ENCODE measurements at places on chromosomes 2 and 18.

GRCh38 chr2:235200216-235200615, 248.4 kb downstream of the SH3BP4 start:
- no peak for DNase-seq

DNA sequence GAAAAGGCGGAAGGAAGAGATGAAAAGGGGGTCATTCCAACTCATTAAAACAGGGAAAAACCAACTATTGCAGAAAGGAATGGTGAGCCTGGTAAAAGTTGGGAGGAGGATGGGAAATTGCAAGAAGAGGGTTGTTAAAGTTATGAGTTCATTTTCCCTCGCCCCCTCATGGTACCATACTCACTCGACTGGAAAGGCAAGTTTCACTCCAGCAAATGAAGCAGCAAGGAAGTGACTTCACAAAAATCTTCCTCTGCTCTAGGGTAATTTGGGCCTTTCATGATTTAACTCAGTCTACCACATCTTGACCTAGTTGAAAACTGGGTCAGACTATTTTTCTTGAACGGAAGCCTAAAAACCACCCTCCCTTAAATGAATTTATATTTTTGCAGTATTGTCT, 22.8 kb upstream of the DAW1 start:
- DNase-seq = no peak

- DNase-seq = no peak
These were observed 61.4 kb upstream of the COPS8 start for GRCh38 chr2:237024255-237024654.

DNA sequence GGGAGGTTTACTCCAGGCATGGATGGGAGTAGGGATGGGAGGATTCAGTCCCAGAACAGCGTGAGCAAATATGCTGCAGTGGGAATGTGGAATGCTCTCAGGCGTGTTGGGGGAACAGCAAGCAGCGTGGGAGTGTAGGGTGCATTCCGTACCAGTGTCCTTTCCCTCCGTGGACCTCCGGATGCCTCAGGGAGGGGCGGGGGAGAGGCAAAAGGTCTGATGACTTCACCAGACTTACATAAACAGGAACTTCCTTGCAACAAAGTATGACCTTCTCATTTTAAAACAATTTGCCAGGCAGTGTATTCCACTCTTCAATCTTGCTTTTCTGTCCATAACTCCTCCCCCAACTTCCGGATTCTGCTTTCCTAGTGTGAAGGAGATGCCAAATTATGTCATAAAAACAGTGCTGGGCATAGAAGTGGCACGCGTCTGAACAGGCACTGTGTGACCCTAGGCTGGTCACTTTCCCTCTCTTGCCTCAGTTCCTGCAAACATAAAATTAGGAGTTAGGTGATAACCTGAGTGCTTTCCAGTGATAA, 36.9 kb downstream of the RPL37A start:
- DNase-seq = no peak

- DNase-seq = no peak
These were observed 142.4 kb downstream of the THADA start for GRCh38 chr2:43453179-43454170.

- DNase-seq = no peak
These were observed 79.2 kb upstream of the EPC2 start for GRCh38 chr2:148565272-148565894.

GRCh38 chr2:208671284-208671683, 264.7 kb downstream of the PTH2R start:
- no peak for DNase-seq

DNA sequence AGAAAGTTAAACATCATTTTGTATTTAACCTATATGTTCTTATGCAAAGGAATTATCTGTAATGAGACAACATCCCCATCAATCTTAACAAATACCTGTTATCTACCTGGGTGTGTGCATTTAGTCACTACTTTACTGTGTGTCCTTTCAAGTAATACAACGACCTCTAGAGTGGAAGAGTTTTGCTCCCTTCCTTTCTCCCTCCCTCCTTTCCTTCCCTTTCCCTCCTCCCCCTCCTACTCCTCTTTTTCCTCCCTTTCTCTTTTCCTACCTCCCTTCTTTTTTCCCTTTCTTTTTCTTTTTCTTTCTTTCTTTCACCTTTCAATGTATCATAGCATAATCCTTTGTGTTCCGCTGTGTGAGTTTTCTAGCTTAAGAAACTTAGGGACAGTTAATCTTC, 532.3 kb downstream of the SLC4A3 start:
- DNase-seq = no peak

- DNase-seq = no peak
These were observed 115.6 kb downstream of the SCN3A start for GRCh38 chr2:165087933-165088901.

GRCh38 chr2:85326406-85327159, 1.2 kb downstream of the TGOLN2 start:
- DNase-seq = no peak

GRCh38 chr2:15311201-15311907, 249.8 kb downstream of the NBAS start:
- no peak for DNase-seq

DNA sequence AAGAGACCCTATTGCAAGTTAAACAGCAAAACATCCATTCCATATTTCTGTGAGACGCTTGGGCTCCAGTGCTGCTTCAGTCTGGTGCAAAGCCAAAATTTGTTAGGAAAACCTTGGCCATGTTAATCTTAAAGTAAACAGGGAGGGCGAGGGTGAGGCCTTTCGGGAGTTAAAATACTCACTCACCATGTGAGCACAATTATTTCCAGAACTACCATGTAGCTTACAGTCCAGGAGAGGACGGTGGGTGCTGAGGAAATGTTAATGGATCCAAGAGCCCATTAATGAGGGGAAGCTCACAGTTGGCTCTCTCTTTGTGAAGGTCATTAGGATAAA, 286.4 kb downstream of the SLC8A1 start:
- DNase-seq = no peak

GRCh38 chr2:36277146-36277808, 78.3 kb upstream of the CRIM1 start:
- DNase-seq = no peak

GRCh38 chr2:54598347-54599325, 124.8 kb upstream of the EML6 start:
- no peak for DNase-seq

- no peak for DNase-seq
These were observed 21.1 kb downstream of the TET3 start for GRCh38 chr2:74005786-74006185.

- DNase-seq = no peak
These were observed 138.9 kb downstream of the MEIS1 start for GRCh38 chr2:66573821-66574233.

DNA sequence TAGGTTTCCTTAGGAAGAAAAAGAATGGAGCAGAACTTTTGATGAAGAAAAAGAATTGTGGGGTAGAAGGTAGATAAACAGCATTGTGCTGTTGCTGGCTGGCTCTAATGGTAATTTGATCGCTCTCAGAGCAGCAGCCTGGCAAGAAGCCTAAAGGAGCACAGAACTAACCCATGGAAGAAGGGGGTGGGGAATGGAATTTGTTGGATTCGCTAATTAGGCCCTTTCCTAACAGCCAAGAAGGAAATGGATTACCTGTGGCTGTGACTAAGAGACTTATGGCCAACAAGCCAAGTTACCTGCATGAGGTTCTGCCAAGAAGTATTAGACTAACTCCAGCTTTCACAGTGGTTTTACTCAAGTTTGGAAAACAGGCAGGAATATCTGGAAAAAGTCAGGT, 210.6 kb downstream of the IKZF2 start:
- no peak for DNase-seq

- DNase-seq = peak; percentile 11
These were observed 27.2 kb downstream of the FAHD2B start for GRCh38 chr2:97067279-97068004.

- DNase-seq = no peak
These were observed 59.8 kb downstream of the BCL2 start for GRCh38 chr18:63259567-63260379.

DNA sequence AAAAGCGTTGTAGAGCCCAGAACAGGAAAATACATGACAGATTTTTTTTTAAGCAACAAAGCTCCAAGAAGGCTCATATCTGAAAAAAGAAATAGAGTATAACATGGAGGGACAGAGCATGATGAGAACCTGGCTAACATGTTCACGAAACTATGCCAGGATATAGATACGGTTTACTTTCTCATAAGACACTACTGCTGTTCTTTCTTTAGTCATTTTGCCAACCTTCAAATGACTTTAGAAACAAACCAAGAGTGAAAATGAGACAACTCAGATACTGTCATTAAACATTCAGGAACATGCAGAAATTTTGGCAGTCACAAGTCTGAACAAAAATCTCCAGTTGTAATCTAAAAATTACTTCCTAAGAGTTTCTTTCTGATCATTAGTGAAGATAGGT, 14.3 kb downstream of the LPIN2 start:
- DNase-seq = no peak

- DNase-seq = no peak
These were observed 45.8 kb upstream of the SMIM21 start for GRCh38 chr18:75473316-75473715.

DNA sequence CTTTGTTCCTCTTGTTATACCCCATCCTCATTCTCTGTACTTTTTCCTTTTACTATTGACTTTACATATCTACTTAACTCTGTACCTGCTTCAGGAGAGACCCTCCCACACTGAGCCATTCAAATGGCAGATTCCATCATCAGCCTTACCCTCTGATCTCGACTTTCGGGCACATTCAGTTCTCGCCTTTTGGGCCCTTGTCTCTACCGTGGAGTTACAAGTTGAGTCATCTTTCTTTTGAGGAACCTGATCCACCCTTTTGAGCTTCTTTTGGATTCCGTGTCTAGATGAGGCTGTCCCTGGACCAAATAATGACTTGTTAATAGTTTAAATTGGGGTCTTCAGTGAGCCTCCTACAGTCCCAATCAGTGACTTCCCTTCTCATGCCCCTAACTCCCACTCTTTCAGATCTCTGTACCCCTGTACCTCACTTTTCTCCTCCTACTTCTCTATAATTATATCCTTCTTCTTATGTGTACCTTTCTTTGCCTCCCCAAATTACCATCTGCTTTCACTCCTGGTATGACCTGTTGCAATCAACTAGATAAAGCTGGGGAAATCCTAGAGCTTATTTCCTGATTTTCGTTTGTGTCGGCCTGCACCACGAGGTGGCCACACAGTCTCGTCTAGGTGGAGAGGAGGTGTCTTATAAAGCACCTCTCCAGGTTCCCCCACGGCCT, 17.2 kb downstream of the SP110 start:
- no peak for DNase-seq

DNA sequence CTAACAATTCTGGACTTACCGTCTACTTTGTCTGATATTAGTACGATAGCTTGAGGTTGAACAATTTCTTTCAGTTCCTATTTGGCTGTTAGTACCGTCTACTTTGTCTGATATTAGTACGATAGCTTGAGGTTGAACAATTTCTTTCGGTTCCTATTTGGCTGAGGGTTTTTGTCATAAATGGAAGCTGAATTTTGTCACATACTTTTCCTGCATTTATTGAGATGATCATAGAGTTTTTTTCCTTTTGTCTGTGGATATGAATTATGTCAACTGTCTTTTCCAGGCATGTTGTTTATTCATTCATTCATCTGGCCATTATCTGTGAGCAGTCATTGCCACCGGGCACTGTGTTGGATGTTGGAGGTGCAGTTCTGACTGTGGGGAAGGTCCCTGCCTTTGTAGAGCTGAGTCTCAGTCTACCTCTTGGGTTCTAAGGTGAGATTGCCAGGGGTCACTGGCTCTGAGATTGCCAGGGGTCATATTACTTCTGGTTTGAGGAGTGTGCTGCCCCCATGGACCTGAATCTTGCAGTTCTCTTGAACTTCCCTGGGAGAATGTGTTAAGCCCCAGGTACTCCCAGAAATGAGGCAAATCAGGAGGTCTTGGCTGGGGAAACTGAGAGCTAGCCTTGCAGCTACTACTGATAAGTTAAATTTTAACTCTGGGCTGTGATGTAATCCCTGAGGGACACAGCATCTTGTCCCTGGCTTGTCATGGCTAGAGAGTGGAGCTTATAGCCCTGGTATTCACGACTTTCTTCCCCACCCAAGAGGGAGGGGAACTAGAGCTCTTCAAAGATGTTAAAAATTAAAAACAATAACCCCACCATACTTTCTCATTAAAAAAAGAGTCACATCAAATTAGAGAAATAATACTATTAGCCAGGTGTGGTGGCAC, 89.1 kb upstream of the MBOAT2 start:
- no peak for DNase-seq

DNA sequence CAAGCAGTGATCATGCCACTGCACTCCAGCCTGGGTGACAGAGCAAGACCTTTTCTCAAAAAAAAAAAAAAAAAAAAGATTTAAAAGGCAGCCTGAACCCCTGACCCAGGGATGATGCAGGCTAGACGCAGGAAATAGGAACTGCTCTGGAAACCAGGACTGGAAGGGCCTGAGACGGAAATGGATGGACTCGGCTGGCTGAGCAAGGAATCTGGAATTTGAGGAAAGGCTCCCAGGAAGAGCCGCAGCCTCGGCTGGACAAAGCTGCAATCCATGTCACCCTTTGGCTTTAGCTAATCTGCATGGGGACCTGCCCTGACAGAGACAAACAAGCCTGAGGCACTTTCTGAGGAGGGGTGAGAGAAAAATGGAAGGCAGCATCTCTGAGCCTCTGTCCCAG, 55.0 kb upstream of the DAPL1 start:
- no peak for DNase-seq

DNA sequence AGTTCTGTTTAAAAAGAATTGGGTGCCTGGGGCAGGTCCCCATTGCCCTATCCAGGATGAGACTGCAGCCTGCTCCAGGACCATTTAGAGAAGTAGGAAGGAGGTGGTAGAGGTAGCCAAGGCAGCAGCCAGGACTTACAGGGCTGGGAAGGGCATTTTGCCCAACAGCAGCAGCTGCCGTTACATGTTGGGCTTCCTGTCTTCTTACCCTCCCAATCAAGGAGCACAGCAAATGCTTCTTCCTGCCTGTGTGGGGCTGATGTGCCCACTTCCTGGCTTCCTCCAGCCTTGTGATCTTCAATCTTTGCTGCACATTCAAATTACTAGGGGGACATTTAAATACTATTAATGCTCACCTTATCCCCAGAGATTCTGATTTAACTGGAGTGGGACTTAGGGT, 112.0 kb downstream of the QPCT start:
- no peak for DNase-seq

GRCh38 chr2:205932861-205933260, 153.1 kb downstream of the INO80D start:
- DNase-seq = no peak

DNA sequence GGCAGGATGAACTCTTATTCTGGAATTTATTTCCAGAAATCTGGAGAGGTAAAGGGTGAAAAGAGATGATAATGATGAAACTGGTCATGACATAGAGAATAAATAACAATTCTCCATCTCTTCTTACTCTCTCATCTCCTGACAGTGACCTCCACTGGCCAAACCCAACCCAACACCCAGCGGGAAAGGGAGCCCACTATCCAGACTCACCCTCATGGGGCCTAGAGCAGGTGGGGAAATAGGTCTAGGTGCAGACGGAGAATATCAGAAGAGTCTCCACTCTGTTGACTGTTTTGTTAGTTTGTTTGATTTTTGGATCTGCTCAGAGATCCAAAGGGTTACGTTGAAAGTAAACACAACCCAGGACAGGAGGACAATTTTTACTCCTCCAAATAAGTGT, 263.2 kb upstream of the PARD3B start:
- no peak for DNase-seq

- no peak for DNase-seq
These were observed 221.6 kb downstream of the LPIN1 start for GRCh38 chr2:11967946-11968465.

GRCh38 chr18:58591286-58591685, 37.6 kb downstream of the ALPK2 start:
- DNase-seq = no peak

- no peak for DNase-seq
These were observed 22.2 kb downstream of the SPAG16 start for GRCh38 chr2:213306316-213306942.

Measured in 8988T (cell line).